Eye (tissue), 1 donor: ENCODE measurements at places on chromosomes 2 and 18.

GRCh38 chr18:26083099-26083498 lies 7.3 kb downstream of the SS18 start:
- no peak for DNase-seq

DNA sequence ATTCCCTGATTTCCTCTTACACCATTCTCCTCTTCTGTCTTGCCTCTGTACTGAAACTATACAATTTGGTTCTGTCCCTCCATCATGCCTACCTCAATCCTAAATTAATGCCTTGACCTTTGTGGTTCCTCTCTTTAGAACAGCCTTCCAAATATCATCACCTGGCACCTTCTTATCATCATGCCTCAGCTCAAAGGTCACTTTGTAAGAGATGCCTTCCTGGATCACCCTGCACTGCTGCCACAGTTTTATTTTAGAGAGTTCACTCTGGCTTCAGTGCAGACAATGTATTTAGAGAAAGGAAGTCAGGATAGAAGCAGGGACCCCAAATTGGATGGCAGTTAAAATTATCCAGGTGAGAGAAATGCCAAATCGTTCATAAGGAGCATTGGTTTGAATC lies 64.5 kb downstream of the LRRTM4 start:
- no peak for DNase-seq

GRCh38 chr2:240506406-240507059 lies 51.3 kb downstream of the ANKMY1 start:
- DNase-seq: no peak

DNA sequence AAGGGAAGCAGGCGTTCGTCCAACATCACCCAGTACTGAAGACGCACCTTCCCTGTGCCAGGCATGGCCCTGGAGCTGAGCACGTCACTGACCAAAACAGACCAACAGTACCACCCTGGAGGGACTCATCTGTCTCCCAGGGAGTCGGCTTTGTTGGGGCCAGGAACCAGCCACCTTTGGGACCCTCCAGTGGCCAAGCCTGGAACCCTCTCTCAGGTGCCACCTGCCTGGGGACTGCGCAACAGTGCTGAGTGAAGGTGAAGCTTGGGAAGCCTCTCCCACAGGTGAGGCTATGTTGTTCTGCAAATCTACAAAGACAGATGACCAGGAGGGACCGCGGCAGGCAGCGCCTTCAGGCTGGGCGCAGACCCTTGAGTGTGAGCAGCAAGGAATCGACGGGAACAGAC lies 91.4 kb upstream of the OTOS start:
- no peak for DNase-seq

DNA sequence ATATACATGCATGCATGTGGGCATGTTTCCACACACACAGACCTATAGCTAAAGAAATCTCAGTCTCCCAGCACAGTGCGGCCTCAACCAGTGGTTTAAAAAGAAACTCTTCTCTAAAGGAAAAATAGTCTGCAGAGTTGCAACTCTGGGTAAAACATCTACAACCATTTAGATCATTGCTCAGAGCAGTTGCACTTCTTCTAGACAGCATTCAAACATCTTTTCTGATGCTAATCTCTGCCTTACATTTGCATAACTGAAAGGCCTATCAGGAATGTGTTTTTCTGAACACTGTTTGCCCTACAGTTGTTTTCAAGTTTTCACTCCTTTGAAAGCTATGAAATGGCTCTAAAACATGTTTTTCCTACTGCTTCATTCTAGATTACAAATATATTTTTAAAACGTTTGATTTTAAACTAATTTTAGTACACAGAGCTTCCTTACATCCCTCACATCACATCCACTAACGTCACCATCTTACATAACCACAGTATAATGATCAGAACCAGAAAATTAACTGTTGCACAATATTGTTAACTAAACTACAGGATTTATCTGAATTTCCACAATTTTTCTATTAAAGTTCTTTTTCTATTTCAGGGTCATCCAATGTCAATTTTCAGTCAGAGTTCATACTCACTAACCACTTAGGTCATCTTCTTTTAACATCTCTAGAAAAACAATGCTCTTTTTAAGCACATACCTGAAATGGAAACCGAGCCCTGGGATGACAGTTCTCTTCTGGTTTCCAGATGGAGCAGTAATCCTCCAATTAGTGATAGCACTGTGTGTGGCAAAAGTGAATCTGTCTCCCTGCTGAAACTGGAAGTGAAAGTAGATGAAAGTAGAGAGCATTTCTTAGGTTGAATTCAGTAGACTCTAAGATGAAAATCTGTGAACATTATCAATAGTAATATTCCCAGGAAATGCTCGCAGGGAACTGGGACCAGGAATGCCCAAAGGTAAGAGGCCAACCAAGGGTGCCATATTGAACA lies 501.6 kb upstream of the GCFC2 start:
- no peak for DNase-seq

DNA sequence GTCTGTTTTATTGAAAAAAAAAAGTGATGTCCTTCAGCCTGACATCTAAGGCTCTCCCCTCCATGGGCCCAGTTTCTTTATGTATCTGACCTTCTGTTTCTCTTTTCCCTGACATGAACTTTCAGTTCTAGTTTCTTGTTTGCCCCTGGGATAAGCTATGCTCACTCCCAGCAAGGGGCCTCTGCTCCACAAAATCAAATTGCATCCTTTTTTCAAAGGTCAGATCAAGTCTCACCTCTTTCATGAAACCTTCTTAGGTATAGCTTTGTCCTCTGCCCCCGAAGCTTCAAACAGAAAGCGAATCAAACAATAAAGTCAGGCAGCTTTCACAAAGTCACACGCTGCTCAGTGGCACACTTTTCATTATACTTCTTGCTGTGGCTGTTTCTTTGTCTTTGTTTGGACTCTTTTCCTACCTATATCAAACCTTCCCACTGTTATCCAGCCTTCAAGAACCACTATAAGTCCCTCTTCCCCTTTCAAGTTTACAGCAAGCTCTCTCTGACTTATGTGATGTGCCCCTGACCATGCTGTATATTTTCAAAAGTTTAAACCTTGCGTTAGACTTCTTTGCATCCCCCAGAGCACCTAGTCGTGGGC lies 23.3 kb downstream of the MAP3K19 start:
- DNase-seq: no peak

- no peak for DNase-seq
Measured at GRCh38 chr18:79527656-79528315, 132.1 kb downstream of the NFATC1 start.

DNA sequence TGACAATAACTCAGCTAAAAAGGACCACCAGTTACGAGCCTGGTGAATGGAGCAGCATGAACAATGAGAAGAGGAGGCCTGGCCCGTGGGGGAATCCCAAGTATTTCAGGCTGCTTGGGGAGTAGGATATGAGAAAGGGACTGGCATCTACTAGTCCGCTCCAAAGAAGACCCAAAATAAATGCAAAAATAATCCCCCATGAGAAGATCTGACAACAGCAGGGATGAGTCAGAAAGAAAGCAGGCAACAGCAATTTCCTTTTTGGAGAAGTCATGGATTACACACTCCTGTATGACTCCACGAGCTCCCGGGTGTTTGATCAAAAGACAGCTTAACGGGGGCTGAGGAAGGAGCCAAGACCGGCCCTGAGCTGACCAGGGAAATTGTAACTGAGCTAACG lies 111.4 kb downstream of the SOX11 start:
- no peak for DNase-seq

DNA sequence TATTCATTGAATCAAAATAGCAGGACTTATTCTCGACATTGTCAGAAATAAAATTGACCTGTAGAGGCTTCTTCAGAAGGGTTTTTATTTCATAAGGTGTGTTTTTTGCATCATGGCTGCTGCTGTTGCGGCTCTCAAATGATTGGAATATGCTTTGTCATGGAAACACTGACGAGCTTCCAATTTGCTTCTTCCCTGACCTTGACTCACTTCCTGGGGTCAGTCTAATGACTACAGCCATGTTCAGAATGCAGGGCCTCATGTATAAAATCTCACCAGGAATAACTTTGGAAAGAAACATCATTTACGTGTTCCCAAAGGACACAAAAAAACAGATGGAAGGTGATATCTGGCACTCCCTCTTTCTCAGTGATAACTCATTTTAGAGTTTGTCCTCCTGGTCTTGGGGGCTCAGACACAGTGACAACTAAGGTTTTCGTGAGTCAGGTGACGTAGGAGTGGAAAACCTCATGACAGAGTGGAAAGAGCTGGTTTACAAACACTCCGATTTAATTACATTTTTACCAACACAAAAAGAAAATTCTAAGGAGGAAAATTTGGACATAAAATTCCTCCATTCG lies 467.0 kb upstream of the RAB12 start:
- DNase-seq: no peak

DNA sequence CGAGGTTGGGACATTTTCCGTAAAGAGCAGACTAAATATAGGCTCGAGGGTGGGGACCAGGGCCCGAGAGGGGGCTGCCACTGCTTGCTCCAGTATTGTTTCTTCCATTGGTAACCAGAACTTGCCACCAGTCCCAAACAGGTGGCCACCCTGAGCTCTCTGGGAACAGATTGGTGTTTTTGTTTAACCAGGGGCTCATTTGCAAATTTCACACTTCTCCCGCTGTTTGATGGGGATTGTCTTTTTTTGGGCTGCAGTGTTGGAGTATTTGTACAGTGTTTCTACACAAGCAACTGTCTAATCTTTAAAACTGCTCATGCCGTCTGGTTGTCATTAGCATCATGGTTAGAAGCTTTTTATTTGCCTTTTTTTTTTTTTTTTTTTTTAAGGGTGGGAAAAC lies 8.5 kb downstream of the AGAP1 start:
- no peak for DNase-seq

GRCh38 chr2:26752656-26753055 lies 11.4 kb upstream of the SLC35F6 start:
- DNase-seq: peak; percentile 65

DNA sequence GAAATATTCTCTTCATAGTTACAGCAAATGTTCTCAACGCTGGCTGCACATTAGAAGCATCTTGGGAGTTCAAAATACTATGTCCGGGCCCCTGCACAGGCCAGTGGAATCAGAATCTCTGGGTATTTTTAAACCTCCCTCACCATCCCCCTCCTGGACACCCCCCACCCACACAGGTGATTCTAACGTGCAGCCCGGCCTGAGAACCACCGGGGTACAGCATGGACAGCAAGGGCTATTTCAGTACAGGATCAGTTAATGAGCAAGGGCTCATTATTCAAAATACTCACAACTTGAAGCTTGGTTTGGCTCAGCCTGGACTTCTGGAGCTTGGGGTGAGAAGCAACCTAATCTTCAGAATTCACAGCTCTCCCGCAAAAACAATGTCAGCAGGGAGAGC lies 31.4 kb downstream of the INO80C start:
- DNase-seq: no peak

- DNase-seq: no peak
Measured at GRCh38 chr2:219672406-219672805, 45.0 kb downstream of the SLC4A3 start.

DNA sequence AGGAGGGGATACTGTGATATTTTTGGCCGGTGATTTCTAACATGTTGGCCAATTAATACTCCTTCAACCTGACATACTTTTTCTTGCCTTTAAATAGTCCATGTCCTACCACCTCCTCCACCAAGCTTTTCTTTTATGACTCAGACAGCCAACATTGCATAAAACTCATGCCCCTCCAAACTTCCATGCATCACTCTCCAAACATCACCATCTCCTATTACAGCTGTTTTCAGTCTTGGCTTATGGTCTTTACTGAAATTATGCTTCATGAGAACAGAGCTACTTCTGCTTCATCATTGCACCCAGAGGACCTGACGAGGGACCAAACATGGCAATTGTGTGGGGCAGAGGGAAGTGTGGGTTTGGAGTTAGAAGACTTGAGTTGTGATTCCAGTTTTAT lies 305.4 kb downstream of the LPIN1 start:
- no peak for DNase-seq

GRCh38 chr2:12317814-12318426 lies 398.8 kb upstream of the TRIB2 start:
- DNase-seq: no peak

- no peak for DNase-seq
Measured at GRCh38 chr2:239087046-239087710, 239.3 kb downstream of the TWIST2 start.

DNA sequence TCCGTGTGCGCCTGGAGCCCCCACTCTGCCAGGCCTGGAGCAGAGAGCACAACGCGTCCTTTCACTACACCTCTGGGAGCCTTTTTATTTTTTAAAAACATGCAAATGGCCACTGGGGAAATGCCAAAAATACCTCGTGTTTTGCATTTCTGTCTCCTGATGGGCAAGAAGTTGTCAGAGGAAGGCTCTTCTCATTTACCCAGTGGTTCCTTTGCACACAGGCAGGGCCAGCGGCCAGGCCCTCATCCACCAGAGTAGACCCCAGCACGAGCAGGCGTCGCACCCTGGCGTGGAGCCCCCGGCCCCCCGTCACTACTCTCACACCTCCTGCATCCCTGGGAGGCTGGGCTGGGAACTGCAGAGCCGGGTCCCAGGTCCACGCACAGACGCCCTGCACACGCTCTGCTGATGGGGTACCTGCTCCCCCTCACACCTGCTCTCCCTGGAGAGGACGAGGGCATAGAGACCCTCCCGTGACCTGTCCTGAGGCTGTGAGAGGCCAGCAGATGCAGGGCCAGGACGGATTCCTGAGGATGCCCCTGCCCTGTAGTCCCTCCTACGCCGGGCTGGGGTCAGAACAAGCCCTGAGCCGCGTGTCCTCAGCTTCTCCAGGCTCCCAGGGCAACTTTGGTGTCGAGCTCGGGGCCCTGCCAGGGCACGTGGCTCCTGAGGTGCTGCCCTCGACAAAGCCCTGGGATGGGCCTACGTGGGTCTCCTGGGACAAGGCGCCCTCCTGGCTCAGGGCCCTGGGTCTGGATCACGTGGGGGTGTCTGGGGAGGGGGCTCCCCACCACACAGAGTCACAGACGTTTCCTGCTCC lies 65.0 kb downstream of the NFATC1 start:
- DNase-seq: no peak

- DNase-seq: no peak
Measured at GRCh38 chr2:100856732-100857131, 36.8 kb downstream of the NPAS2 start.

GRCh38 chr2:60094450-60094929 lies 459.0 kb downstream of the BCL11A start:
- DNase-seq: no peak

DNA sequence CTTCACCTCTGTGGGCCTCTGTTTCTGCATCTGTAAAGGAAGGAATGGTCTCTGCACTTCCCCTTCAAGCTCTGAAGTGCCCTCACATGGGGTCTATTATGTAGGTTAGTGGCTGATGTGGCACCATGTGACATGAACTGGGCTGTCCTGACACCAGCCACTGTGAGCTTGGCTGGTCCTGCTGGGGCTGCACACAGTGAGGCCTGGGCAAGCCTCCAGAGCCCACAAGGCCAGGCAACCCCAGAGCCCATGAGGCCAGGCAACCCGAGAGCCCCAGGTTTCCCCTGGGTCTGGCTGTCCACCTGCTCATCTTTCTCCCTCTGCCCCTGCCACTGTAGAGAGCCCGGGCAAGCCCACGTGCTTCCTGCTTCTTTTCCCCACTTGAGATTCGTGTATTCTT lies 150.1 kb upstream of the SMAD2 start:
- no peak for DNase-seq

GRCh38 chr18:74282755-74283554 lies 8.8 kb downstream of the CYB5A start:
- DNase-seq: no peak

GRCh38 chr2:209458008-209458979 lies 34.4 kb downstream of the MAP2 start:
- DNase-seq: peak; percentile 24
